ENCODE measurements at places on chromosomes 3 and 15.

- DNase-seq = no peak
Observed at GRCh38 chr15:48432688-48433087, 101.5 kb downstream of the DUT start.

DNA sequence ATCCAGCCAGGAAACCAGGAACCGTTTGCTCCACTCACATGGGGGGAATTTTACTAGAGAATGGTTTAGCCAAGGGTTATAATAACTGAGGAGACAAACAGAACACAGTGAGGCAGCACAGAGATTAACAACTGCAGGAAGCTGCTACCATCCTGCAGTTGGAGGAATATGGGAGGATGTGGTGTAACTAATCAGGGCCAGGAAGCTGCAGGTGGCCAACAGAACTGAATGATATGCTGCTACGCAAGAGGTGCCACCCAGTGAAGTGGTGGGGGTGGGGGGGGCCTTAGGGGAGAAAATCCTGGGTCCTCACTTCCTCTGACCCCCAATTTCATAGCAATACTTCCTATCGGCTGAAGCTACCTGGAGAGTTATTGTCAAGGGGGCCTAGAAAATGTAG, 306.4 kb upstream of the STT3B start:
- DNase-seq = no peak

DNA sequence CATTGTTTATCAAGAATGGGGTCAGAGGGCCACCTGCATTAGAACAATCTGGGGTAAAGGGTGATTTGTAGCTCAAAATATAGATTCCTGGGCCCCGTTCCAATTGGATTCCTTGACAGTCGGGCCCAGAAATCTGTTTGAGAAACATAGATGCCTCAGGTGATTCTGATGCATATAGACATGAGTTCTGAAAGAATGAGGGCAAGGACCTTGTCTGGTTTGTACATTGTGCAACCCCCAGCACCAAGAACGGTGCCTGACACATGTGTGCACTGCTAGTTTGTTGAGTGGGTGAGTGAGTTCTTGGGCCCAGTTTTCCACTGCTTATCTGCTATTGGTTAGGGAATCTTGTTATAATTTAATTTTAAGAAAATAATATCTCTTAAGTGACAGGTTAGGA, 16.6 kb downstream of the CRYBG3 start:
- DNase-seq = no peak

GRCh38 chr3:112755845-112756613, 90.6 kb downstream of the CD200R1L start:
- DNase-seq = no peak

DNA sequence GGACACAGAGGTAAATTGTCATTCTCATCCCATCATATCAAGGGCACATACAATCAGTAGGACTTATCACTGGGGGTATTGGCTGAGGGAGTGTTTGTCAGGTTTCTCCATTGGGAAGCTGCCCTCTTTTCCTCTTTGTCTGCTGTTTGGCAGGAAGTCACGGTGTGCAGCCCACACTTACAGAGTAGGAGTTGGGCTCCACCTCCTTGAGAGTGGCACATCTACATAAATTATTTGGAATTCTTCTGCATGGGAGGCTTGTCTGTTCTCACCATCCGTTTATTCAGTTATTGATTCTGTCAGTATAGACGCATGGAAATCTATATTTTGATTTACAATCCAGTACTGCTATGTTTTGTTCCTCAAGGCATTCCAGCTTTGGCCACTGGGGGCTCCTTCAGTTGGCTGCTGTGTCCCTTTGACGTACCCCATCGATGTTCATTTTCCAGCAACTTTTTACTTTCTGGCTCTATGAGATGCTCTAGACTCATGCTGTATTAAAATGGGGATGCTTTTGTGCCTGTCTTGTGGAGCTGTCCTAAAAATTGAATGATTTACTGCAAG, 200.3 kb downstream of the SLCO3A1 start:
- DNase-seq = no peak

- DNase-seq = no peak
Observed at GRCh38 chr3:197598404-197598980, 42.7 kb upstream of the BDH1 start.
